NCI-H82 (cell line): ENCODE measurements at places on chromosomes 3 and 15.

DNA sequence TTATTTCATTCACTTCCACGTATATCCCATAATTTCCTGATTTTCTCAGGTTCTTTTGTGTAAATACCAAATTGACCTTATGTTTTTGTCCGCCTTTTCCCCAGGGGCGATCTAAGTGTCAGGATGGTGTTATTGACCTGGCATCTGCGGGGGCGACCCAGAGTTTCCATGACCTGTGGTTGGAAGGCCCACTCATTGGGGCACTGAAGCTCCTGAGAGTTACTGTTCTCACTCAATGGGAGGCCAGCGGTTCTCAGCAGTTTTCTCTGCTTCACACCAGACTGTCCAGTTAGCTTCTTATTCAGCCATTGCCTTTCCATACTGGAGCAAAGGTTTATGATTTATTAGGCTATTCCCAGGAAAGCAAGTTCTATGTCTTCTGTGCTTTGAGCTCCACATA, 53.3 kb downstream of the B3GALNT1 start:
- no peak for DNase-seq

GRCh38 chr3:18789734-18790133, 358.6 kb upstream of the KCNH8 start:
- no peak for DNase-seq

DNA sequence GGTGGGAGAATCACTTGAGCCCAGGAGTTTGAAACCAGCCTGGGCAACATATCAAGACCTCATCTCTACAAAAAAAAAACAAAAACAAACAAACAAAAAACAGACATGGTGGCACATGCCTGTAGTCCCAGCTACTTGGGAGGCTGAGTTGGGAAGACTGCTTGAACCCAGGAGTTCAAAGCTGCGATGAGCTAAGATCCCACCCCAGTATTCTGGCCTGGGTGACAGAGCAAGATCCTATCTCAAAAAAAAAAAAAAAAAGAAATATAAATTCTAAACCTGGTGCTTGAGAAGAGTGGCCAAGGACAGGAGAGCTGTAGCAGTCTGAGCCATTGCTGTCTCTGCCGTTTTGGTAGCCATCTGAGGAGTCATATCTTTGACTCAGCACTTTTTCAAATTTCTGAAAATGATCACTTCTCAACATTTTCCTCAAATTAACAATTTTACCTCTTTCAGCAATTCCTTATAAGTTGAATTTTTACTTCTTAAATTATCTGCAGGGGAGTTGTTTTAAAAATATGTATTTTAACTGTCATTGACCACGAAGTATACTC, 3.6 kb upstream of the DENND4A start:
- DNase-seq: no peak

GRCh38 chr15:32936283-32936918, 218.6 kb downstream of the GREM1 start:
- peak; percentile 41 for DNase-seq

DNA sequence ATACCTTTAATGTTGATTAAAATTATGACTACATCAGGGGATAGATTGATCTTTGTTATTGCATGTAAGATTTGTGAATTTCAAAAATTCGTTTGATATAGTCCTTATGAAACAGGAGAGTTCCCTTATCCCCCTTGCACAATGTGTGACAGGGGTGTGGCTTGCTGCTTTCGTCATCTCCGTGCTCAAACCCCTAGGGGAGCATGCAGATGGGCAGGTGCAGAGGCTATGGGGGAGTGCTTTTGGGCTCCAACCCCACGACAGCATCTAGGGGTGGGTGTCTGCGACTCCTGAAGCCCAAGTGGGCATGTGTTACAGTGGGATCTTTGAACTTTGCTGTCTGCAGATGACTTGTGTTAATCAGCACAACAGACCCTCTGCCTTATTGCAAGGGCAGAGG, 360.1 kb upstream of the GOLIM4 start:
- no peak for DNase-seq

DNA sequence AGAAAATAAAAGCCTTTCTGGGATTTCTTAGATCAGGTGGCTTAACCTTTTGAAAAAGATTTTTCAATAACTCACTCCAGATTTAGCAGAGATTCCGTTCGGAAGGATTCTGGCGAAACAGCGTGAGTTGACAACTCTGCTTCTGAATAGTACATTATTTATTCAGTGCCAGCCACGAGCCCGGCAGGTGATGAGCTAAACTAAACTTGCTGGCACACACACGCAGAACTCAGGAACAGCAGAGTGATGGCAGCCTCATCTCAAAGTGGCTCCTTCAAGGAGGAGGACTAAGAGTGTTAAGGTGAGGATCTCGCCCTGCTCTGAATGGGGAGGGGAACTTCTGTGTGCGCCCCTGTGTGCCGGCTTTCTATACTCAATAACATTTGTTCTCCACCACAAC, 114.3 kb downstream of the FAM43A start:
- DNase-seq: no peak

- DNase-seq: no peak
These were observed 23.3 kb downstream of the LARP6 start for GRCh38 chr15:70830615-70831014.

DNA sequence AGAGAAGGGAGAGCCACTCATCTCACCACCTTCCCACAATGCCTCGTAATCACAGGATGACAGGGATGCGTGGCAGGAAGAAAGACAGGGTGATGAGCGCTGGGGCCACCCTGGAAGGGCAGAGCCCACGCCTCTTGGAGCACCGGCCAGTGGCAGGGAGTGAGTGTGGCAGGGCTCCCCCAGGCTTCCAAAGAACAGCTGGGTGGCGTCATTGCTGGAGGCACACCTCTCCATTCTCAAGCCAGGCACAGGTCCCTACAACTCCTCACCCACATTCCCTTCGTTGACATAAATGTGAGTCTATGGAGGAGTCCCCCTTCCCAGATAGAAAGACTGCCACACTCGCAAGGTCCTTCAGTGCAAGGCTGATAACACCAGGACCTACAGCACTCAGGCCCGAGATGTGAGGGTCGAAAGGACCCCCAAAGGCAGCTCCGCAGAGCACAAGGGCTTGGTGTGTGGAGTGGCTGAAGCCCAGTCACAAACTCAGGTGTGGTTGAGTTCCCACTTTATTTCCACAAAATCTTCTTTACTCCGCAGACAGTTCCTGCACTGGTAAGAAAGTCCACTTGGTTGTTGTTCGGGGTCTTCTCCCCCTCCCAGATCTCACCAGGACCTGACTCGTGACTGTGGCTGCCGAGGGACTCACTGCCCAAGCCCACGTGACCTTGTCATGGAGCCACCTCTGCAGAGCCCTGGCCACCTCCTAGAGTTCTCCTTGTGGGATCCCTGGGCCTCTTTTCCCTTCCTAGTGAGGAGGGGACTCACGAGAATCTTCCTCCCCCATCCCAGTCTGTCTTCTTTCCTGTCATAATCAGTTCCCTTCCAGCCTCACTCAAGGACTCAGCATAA, 22.4 kb upstream of the CORO2B start:
- DNase-seq: no peak

- DNase-seq: peak; percentile 89
These were observed 192.3 kb upstream of the P2RY1 start for GRCh38 chr3:152642658-152643057.

DNA sequence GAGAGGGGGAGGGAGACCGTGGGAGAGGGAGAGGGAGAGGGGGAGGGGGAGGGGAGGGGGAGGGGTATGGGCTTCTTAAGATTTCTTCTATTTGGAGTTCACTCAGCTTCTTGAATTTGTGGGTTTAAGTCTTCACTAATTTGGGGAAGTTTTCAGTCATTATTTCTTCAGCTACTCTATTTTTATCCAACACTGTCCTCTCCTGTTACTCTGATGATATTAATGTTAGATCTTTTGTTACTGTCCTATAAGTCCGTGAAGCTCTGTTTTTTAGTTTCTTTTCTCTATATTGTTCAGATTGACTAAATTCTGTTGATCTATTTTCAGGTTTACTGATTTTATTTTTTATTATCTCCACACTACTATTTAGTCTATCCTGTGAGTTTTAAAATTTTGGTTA, 351.5 kb upstream of the TPM1 start:
- DNase-seq: no peak

DNA sequence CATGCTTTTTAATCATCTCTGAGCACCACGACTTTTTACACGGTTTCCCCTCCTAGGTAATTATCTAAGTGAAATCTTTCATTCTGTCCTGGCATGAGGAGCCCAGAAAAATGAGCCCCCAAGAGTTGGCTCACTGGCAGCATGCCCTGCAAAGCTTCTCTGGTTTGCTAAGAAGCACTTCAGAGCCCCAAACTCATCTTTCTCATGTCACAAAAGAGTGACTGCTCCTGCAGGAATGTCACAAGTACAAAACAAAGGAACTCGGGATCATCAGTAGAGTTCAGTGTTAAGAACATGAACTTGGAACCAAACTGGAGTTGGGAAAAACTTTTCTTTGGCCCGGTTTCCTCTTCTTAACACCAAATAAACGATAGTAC, 123.9 kb downstream of the FOXB1 start:
- DNase-seq: no peak

DNA sequence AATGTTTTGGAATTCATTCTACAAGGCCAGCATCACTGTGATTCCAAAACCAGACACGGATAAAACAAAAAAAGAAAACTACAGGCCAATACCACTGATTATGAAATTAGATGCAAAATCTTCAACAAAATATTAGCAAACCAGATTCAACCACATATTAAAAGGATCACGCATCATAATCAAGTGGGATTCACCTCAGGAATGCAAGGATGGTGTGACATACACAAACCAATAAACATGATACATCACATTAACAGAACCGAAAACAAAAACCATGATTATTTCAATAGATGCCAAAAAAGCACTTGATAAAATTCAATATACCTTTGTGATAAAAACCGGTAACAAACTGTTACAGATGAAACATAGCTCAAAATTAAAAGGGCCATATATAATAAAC, 48.9 kb downstream of the DLG1 start:
- no peak for DNase-seq

DNA sequence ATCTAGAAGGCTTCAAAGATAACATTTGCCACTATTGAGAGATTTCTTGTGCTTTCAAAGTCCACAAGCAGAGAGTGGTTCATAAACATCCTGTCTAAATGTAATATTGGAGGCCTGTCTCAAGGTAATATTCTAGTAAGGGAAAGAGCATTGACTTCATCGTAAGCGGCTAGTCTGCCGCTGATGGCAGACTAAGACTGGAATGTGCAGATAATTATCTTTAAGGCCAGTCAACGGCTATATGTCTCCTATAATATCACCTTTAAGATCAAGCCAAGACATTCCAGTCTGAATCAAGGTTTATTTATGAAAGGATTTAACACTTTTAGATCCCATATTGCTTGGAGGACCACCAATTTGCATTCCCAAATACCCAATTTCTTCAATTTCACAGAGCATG, 424.2 kb upstream of the WNT5A start:
- no peak for DNase-seq

GRCh38 chr3:64422192-64422591, 196.9 kb upstream of the PRICKLE2 start:
- peak; percentile 43 for DNase-seq

GRCh38 chr3:155032918-155033317, 47.2 kb upstream of the MME start:
- DNase-seq: no peak

- no peak for DNase-seq
These were observed 6.4 kb downstream of the TEX9 start for GRCh38 chr15:56371495-56372147.

GRCh38 chr3:22748453-22749045, 454.6 kb upstream of the UBE2E2 start:
- no peak for DNase-seq

GRCh38 chr15:32704395-32704981, 13.3 kb upstream of the GREM1 start:
- DNase-seq: no peak

GRCh38 chr3:45112939-45113338, 33.2 kb downstream of the CDCP1 start:
- DNase-seq: no peak

GRCh38 chr3:97810779-97811390, 10.9 kb upstream of the CRYBG3 start:
- DNase-seq: peak; percentile 30

GRCh38 chr3:191357909-191358308, 27.6 kb upstream of the UTS2B start:
- DNase-seq: no peak
